BE2C (cell line): ENCODE measurements at places on chromosomes 7 and 10.

- DNase-seq = no peak
Measured at GRCh38 chr10:22733992-22734391, 19.6 kb upstream of the PIP4K2A start.

DNA sequence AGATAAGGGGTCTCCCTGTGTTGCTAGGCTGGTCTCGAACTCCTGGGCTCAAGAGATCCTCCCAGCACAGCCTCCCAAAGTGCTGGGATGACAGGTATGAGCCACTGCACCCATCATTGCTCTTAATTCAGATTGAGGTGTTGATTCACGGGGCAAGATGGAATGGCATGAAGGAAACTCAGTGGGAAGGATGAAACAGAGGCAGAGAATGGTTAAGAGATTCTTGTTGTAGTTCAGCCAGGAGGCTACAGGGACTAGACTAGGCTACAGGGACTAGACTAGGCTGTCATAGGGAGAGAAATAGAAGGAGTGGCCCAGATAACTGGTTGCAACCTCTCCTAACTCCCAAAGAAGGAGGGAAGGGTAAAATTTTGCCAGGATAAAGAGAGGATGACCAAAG, 48.0 kb downstream of the THNSL1 start:
- no peak for DNase-seq

GRCh38 chr10:12235116-12235694, 39.2 kb downstream of the CDC123 start:
- no peak for DNase-seq

- no peak for DNase-seq
Measured at GRCh38 chr7:95545007-95545615, 51.2 kb downstream of the PDK4 start.

- no peak for DNase-seq
Measured at GRCh38 chr7:93249491-93250148, 17.5 kb downstream of the VPS50 start.

DNA sequence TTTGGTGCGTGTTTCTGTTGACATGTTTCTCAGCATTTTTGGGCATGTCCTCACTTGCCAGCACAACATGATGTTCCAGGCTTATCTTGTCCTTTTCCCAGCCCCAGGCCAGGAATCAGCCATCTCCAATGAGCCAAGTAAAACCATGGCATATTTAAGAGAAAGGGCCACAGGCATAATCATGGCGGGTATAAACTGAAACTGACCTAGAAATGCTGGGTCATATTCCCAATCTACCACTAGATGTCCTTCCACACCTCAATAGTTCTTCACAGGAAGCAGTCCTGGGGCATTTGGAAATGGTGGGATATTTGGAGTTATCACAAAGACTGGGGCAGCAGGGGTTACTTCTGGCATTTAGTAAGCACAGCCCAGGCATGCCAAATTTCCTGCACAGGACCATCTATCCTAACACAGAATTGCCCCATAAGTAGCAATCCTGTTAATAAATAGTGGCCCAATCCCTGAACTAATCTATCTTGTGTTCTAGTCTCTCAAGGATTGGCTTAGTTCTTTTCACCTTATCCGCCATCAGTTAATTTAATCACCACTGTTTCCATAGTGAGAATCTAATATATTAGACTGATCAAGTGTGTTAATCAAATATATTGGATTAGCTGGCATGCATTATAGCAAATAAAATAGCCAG, 101.6 kb downstream of the NPSR1 start:
- DNase-seq = peak; percentile 20
